ENCODE measurements at places on chromosomes 1 and 21. TPM values are rescaled to one million over a fixed set of nuclear protein-coding genes. Genes with fewer than 3 reads are reported as not detected.

- no peak for DNase-seq
These were observed 16.7 kb upstream of the DISP1 start for GRCh38 chr1:222798116-222798515.

GRCh38 chr1:242055749-242056320, 56.9 kb upstream of the MAP1LC3C start:
- DNase-seq: no peak

DNA sequence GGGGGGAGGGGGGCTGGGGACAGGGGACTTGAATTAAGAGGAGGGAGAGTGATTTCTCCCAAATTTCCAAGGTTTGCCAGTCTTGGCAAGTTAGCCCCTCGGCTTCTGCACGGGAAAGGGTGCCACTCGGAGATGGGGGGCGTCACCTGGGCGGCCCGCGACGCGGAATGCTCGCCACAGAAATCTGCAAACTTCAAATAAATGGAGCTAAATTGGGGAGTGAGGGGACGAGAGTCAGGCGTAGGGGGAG, 885 bp upstream of the SSBP3 start:
- DNase-seq: no peak

GRCh38 chr1:1616045-1616790, 918 bp downstream of the MIB2 start:
- DNase-seq: no peak

- DNase-seq: no peak
These were observed 100.9 kb downstream of the ARHGEF10L start for GRCh38 chr1:17640393-17640792.

- no peak for DNase-seq
These were observed 22.7 kb upstream of the SFT2D2 start for GRCh38 chr1:168202941-168203654.

DNA sequence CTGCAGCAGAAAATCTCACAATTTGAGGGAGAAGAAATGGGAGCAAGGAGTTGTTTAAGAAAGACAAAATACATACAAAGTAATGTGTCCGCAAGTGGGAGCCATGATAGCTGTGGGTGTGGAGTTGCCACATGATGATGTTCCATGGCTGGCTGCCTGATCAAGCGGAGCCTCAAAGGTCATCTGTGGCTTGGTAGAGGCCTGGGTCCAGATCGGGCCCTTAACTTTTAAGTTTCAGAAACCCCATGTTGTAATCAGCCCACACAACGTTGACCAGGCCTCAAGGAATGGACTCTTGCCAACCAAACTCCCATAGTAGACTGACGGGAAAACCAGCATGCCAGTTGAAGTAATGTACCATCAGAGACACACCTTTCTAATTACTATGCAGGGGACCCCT, 64.7 kb upstream of the ANGPTL1 start:
- peak; percentile 86 for DNase-seq

GRCh38 chr1:218048828-218049420, 236.2 kb upstream of the RRP15 start:
- DNase-seq: no peak

- DNase-seq: no peak
These were observed 40.4 kb downstream of the KCNJ15 start for GRCh38 chr21:38297194-38297631.

GRCh38 chr1:162710780-162711465, 78.7 kb downstream of the DDR2 start:
- DNase-seq: no peak

- no peak for DNase-seq
These were observed 344.2 kb upstream of the KAZN start for GRCh38 chr1:14254251-14254650.

GRCh38 chr1:54571326-54571725, 23.3 kb downstream of the ACOT11 start:
- no peak for DNase-seq

DNA sequence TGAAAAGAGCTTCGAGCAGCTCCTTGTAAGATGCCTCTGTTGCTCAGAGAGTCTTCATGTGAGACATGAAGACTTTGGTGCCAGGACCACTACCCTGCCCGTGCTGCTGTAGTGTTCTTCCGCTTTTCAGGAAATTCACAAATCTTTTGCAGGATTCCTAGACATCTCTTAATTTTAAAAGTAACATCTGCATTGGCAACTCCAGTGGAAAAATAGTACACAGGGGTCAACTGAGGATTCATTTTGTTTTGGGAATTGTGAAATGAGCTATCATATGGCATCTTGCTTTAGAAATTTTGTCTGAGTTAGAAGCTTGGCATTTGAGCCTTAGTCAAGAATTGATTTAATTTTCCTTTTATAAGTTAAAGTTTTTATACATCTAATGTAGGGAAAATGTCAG, 7.2 kb downstream of the PRDM2 start:
- no peak for DNase-seq

- no peak for DNase-seq
These were observed 2.0 kb downstream of the CAPN9 start for GRCh38 chr1:230749150-230749549.

DNA sequence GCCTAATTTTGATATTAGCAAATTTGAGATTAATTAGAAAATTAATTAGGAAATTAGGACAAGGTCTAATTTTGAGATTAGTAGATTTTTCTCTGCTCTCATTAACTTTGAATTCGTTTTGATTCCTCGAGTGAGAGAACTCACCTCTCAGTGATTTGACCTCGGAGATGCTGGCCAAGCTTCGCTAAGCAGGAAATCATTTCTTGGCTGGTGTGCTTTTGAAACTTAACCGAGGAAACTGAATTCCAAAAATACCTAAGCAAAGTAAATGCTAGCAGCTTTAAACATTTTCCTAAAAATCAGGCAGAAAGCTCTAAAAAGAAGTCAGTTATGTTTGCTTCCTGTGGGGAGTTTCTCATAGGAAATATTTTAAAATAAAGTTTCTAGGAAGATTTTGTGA, 34.9 kb downstream of the CDC14A start:
- no peak for DNase-seq

Gene IFNAR2
- 8.4 TPM for total RNA-seq

Gene ASH1L
- total RNA-seq: 69.8 TPM

Gene SPAG17
- total RNA-seq: not detected

Gene PALMD
- 33.0 TPM for total RNA-seq

Gene PSRC1
- total RNA-seq: 5.3 TPM

Gene HES5
- 0.19 TPM for total RNA-seq

Gene OR6K3
- not detected for total RNA-seq

Gene HAO2
- not detected for total RNA-seq

Gene SLC25A34
- total RNA-seq: 0.83 TPM
